NCI-H1417 treated with DMSO at 0.1 percent for 48 hours (cell line): ENCODE measurements at places on chromosomes 7 and 10.

GRCh38 chr10:93796167-93796566, 38.4 kb downstream of the LGI1 start:
- DNase-seq, result no peak

GRCh38 chr7:86592185-86592584, 51.5 kb upstream of the GRM3 start:
- no peak for DNase-seq

DNA sequence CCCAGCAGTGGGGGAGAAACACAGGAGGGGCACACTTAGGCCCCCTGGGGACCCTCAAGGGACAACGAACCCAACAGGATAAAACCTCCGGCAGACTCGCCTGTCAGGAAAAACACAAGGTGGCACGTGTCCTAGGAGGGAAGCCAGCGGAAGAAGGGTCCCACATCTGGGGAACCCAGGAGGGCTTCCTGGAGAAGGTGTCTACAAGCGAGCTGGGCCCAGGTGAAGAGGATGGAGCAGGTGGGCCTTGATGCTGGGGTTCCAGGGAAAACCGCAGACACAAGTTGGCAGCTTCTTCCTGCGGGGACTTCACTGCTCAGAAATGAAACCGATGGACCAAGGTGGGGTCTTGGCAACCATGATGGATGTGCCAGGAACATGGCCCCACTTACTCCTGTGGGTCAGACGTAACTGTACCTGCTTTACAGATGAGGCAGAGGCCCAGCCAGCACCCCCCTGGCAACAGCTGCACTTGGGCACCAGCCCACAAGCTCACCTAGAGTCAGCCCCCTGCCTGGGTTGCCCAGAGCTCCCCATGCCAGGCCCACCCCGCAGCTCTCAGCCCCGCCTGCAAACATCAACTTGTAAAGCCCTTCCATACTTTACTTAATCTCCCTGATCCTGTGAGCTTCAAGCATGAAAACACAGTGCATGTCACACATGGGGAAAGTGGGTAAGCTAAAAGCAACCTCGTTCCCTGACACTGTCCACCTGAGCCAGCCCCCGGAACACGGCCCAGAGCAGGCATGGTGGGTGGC, 225.0 kb downstream of the ELFN1 start:
- DNase-seq, result no peak

DNA sequence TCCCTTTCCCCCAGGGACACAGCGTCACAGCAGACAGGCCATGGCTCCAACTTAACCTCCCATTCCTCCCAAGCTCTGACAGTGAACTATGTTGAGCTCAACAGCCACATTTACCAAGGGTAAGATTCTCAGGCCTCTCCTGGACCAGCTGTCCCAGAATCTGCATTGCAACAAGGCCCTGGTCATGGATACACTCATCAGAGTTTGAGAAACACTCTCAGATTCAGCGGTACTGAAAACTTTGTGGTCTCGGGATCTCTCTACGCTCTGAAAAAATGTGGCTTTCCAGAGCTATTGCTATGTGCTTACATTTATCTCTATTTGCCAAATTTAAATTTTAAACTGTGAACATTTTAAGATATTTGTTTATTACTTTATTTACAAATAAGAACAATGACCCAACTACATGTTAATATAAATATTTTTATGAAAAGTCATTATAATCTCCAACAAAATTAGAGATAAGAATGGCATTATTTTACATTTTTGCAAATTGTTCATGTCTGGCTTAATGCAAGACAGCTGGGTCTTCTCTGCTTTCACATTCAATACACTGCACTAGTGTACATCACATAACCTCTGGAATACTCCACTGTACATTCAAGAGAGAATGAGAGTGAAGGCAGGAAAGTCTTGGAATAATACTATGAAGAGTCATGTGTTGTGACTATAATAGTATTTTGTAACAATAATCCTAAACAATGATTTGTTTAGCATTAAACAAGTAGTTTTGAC, 190.9 kb upstream of the PITRM1 start:
- DNase-seq, result no peak

DNA sequence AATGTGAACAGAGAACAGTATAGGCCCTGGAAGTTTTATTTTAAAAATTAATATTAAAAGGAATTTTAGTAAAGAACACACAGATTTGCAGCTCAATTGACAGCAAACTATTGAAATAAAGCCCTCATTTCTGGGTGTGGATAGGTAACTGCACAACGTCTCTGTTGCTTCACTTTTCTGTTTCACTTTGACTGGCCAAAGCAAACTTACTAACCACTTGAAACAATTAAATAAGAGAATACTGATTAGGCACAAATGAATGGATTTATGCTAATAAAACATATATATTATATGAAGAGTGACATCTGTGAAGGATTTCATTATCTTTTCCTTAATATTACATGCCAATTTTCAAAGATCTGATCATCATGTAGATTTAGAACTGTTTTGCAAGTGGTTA, 11.9 kb downstream of the ZNF804B start:
- DNase-seq, result no peak

DNA sequence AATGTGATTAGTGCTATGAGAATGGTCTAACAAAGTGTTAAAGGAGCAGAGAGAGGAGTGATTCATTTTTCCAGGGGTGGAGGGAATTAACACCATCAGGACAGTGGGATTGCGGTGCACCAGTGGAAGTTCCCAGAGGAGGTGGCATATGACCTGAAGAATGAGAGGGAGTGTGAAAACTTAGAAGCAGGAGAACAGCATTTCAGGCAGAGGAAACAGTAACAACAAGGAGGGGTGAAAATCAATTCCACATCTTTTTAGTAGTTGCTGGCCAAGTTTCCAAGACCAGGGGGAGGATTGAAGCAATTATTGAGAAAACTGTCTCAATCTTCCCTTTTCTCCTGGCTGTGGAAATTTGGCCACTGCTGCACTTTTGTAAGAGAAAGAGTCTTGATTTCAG, 23.7 kb upstream of the CCDC172 start:
- DNase-seq, result no peak

- no peak for DNase-seq
Observed at GRCh38 chr7:116122972-116123595, 87.3 kb upstream of the TES start.

DNA sequence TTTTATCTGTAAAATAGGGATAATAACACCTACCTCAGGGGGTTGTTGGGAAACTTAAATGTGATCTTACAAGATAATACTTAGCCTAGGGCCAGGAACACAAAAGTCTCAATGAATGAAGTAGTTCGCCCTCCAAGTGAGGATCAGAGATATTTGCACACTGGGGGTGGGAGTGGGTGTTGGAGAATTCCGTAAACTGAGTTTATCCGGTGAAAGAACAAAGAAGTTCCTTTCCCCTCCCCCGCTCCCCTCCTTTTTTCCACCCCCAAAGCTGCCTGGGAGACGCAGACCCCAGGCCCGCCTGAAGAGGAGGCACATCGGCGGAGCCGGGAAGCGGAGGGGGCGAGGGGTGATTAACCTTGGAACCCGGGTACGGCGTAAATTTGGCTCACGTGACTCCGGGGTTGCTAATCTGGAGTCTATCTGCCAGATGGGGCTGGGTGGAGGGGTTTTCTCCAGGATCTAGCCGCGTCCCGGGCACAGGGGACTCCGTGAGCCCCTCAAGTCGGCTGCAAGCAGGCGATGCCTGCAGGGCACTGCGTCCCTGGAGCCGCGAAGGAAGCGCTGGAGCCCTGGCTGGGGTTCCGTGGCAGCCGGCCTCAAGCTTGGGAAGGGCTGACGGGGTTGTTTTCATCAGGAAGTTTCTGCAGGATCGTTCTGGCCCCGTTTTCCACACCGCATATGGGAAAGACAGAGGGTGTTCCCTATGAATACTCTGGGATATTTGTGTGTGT, 1.4 kb upstream of the PODXL start:
- no peak for DNase-seq

- no peak for DNase-seq
Observed at GRCh38 chr7:93043385-93043985, 74.3 kb downstream of the SAMD9 start.

GRCh38 chr10:133445751-133446708, 7.7 kb upstream of the SCART1 start:
- no peak for DNase-seq

GRCh38 chr10:97572214-97572989, at the start of gene ANKRD2:
ANKRD2 (plus strand) TSS chr10:97572779; CDS start chr10:97572789, 10 bp downstream.
- no peak for DNase-seq

GRCh38 chr10:69919250-69919649, 117.5 kb downstream of the COL13A1 start:
- no peak for DNase-seq

- DNase-seq, result no peak
Observed at GRCh38 chr7:112423987-112424386, 26.3 kb upstream of the IFRD1 start.

DNA sequence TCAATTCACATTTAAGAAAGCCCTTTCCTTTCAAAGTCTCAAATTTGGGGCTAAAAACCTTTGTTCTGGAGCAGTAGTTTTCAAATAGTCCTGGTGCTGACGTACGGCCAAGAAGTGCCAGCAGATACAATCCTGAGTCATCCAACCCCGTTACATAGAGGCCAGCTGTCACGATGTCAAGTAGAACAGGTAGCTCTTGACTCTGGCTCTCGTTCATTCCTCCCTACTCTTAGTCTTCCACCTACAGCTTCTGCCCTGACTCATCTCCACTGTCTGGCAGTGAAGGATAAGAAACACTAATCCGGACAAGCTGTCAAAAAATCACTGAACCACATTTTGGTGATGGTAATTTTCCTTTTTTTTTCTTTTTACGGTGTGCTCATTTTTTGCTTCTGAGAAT, 132.4 kb upstream of the PTN start:
- DNase-seq, result no peak

GRCh38 chr7:53740971-53741370, 705.5 kb downstream of the POM121L12 start:
- DNase-seq, result no peak

DNA sequence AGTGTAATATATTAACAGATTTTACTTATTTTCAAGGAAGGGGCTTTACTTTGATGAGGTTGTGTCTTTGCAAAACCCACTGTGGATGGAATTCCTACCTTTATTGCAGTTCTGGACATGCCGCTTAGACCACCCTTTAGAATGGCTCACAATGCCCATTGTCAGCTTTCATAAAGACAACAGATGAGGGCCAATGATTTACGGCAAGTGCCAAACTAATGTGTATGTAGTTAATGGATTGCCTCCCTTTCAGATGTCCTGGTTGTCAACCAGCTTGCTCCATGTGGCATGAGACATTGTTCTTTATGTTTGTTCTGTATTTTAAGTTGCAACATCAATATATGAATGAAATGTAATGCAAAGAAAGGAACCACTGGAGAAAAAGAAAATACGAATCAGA, 35.0 kb upstream of the ELMO1 start:
- no peak for DNase-seq

- DNase-seq, result no peak
Observed at GRCh38 chr7:124351950-124352349, 319.1 kb upstream of the TMEM229A start.

DNA sequence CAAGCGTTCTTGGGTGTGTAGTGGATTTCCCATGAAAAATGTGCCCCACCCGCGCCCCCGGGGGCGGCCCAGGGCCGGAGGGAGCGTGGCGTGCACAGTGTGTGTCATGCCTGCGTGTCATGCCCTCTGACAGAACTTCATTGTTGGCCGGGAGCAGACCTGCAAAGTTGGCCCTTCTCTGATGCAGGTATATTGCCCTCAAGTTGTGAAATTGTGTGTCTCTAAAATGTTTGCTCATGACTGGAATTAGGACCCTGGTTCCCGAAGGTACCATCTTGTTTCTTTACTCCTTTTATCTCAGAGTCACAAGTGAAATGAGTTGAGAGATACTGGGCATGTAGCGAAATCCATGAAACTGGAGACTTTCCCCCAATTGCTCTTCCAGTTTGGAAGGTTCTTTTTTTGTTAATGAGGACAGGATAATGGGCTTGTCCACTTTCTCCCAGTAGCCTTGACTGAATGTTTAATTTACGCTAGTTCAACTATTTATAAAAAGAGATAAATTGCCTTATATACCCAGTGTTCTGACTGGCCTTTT, 26.2 kb downstream of the ADK start:
- no peak for DNase-seq

- DNase-seq, result no peak
Observed at GRCh38 chr10:25177093-25177753, 2.4 kb downstream of the GPR158 start.

- no peak for DNase-seq
Observed at GRCh38 chr10:18737841-18738240, 78.6 kb downstream of the ARL5B start.

DNA sequence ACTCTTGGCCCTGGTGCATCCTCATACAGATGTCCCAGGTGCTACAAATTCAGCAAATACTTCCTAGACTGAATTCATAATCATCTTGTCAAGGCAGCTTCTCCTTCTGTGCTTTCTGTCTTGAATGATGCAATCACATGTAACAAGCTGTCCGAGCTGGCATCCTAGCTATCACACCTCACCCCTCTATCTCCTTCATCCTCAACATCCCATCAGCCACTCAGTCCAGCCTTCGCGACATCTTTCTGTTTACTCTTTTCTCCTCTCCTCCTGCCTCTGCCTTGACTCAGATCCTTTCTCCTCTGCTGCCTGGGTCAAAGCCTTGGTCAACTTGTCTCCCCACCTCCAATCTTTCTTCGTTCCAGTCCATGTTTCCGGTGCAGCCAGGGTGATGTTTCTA, 240.4 kb upstream of the CELF2 start:
- no peak for DNase-seq

DNA sequence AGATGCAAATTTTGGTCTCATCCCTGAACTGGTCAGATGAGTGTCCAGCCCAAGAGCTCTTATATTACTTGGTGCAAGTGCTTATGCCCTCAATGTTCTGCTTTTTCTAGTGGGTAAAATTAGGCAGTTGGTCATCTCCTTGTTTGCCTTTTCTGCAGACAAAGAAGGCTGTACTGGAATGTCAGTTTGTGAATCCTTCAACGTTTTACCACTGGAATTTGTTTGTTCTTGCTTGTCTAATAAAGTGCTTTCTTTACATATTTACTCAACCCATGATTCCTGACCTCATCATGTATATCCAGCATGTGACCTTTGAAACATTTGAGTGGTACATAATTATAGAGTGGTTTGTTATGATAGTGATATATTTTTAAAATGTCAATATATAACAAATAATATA, 232.2 kb upstream of the TEX47 start:
- DNase-seq, result no peak

- DNase-seq, result no peak
Observed at GRCh38 chr10:95476469-95477174, 84.5 kb downstream of the SORBS1 start.

GRCh38 chr7:76182225-76182960, 19.3 kb upstream of the SRRM3 start:
- DNase-seq, result no peak
